ENCODE measurements at places on chromosomes 7 and 10.

DNA sequence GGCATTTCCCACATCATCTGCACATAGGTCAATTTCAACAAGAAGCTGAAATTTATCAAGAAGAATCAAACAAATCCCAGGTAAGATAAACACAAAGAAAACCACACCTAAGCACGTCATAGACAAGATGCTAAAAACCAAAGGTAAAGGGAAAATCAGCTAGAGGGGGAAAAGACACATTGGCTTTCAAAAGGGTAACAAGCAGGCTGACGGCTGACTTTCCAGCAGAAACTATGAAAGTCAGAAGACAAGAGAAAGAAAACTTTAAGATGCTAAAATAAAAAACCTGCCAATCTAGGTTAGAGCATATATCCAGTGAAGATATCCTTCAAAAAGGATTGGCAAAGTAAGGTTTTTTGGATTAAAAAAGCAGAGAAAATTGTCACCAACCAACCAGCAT is 59.9 kb upstream of the RHEB start:
- no peak for DNase-seq

DNA sequence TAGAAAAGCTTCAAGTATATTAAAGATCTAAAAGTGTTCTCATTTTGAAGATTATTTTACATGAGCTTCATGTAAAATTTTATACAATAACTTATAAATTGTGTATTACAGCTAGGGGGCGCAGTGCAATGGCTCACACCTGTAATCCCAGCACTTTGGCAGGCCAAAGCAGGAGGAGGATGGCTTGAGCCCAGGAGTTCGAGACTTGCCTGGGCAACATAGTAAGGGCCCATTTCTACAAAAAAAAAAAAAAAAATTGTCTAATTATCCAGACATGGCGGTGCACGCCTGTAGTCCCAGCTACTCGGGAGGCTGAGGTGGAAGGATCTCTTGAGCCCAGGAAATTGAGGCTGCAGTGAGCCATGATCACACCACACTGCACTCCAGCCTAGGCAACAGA is 16.6 kb downstream of the ACBD5 start:
- DNase-seq, result no peak

DNA sequence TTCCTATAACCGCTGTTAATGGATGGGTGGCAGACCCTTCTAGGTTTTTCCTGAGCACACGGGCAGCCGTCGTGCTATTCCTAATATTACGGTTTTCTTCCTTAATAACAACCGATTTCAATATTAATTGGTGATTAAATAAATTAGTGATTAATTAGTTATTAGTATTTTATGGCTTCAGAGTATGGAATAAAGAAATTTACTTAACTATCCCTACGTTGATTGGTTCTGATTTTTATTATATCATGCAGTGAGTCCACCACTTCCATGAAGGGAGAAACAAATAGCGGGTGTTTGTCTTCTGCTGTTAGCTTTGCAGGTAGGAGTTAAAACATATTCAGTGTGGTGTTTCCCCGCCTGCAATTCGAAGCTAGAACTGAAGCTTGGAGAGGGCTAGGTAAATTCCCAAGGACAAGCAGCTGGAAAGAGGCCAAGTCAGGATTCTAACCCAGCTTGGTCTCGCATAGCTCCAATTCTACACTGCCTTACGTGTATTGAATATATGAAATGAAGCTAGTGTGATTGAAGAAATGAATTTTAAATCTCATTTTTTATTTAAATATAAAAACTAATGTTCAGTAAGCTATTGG is 928 bp upstream of the CSTF2T start:
- no peak for DNase-seq

DNA sequence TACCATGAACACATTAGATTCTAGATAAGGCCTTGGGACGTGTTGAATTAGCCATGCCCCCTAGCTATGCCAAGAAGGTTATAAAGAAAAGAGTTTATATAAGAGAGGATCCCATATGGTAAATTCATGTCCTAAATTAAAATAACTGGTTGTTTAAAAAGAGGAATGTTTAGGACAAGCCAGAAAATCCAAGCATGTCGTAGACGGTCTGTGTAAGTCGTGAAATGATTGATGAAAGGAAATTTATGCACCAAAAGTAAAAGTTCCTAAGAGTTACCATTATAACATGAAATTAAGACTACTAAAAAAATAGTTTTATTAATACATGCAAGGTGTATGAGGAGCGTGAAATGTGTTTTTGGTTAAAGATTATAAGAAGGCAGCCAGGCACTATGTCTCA is 624.9 kb downstream of the ARL4A start:
- no peak for DNase-seq

- DNase-seq, result no peak
These were observed 145.7 kb downstream of the RNF216 start for GRCh38 chr7:5635461-5636445.

- no peak for DNase-seq
These were observed at the start of gene HK1 for GRCh38 chr10:69278446-69278963. Gene HK1, plus strand, starts transcription at chr10:69278496.

- DNase-seq, result no peak
These were observed 14.9 kb upstream of the GATAD1 start for GRCh38 chr7:92432299-92432946.

DNA sequence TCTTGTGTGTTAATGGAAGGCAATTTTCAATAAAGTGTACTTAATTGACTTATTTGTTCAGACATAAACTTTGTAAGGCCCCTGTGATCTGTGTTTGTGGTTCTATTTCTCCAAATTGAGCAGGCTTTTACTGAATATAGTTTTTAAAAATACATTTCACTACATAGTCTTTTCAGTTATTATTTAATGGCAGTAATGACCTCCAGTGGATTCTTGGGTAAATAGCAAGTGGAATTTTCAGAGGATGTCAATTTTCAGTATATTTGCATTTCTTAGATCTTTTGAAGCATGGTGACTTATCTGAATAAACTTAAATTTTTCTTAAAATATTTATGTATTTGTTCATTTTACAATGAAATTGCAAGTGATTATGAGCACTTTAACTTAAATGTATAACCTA is 203.1 kb upstream of the PCLO start:
- DNase-seq, result no peak

- DNase-seq, result no peak
These were observed 101.0 kb downstream of the LRMDA start for GRCh38 chr10:75532253-75532924.

DNA sequence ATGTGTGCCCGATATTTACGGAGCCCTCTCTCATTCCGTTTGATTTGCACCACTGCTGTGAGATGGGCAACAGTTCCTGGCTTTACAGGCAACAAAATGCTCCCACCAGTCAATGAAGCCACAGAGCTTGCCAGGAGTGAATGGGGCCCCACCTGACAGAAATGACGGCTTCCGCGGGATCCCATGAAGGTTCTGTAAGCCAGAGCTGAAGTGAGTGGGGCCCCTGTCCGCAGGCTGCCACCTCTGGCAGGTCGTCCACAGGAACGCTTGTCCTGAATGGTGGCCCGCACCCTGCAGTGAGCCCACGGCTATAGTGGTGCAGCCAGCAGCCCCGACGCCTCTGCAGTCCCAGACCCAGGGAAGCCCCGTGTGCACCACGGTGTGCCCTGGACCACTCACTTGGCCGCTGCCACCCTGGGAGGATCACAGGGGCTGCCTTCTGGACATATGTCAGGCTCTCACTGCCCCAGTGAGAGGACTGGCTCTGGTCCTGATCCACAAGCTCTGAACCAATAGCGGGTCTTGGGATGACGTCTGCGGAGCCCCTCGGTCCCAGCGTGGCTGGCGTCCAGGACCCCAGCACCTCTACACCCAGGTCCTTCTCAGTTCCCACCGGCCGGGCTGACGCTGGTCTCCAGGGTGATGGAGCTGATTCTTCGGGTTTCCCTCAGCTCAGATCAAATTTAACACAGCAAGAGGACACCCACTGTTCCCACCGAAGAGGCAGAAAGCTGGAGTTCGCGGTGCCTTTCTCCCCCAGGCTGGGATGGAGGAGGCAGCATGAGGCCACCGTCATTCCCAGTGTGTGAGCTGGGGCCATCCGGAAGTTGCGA is 511.9 kb downstream of the DNAJB6 start:
- no peak for DNase-seq

DNA sequence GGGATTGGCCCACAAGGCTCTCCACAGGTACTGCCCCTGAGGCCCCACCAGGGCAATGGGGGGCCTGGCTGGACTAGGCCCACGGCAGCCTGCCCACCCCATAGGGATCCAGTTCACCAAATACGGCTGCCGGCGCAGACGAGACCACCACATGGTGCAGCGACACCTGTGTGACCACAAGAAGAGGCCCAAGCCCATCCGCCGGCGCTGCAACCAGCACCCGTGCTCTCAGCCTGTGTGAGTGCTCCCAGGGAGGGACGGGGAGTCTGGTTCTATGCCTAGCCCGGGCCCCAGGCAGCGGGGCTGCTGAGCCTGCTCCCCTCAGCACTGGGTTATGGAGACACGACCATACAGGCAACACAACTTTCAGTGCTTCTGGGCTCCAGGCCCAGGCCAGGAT is 33.2 kb downstream of the TBATA start:
- DNase-seq, result no peak

- DNase-seq, result peak; percentile 8
These were observed 2.1 kb upstream of the SAMD9L start for GRCh38 chr7:93150200-93150835.

GRCh38 chr7:150924369-150924781 is 53.7 kb downstream of the KCNH2 start:
- no peak for DNase-seq

- DNase-seq, result no peak
These were observed 90.8 kb downstream of the NRF1 start for GRCh38 chr7:129702316-129702715.

DNA sequence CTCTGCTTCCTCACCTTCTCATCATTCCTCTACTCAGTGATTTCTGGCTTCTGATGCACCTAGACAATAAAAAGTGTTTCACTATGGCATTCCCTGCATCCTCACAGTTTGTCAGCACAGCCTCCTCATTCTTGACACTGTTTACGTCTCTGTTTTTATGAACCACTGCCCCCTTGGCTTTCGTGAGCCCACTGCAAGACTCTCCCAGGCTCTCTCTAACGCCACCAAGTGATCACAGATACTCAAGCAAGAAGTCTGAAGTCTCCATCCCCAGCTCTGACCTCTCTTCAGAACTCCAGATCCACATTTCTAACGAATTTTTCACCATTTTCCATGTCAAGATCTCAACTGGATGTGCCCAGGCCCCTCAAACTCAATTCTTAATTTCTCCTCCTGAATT is 8.9 kb downstream of the SLC16A9 start:
- no peak for DNase-seq

- DNase-seq, result no peak
These were observed 201.3 kb upstream of the CDCA7L start for GRCh38 chr7:22146961-22147512.

DNA sequence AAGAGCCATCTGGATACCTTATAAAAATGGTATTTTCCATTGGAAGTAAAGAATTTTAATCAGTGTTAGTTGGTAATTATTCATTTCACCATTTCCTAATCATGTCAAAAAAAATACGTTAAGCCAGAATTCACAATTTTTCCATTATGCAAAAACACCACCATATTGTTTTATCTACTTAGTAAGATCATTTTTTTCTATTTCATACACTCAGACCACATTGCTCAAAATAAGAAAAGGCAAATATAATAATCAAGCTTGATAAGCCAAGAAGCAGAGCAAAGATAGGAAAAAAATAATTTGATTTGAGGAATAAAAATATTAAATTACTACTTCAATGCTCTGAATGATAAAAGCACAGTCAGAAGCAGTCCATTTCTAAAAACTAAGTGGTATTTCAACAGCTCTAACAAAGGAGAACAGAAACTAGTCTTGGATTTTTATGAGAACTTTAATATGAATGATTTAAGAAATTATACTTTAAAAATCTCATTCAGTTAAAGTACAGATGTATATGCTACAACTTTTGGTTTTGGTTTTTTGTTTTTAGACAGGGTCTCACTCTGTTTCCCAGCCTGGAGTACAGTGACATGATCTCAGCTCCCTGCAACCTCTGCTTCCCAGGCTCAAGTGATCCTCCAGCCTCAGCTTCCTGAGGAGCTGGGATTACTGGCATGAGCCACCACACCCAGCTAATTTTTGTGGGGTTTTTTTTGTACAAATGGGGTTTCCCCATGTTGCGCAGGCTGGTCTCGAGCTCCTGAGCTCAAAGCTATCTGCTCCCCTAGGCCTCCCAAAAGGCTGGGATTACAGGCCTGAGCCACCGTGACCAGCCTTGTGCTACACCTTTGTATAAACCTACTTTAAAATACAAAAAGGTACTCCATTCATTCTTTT is 46.6 kb downstream of the LRRN3 start:
- no peak for DNase-seq

GRCh38 chr10:120493411-120494312 is 36.6 kb downstream of the PLPP4 start:
- DNase-seq, result no peak

GRCh38 chr7:15113752-15114151 is 211.2 kb upstream of the DGKB start:
- DNase-seq, result no peak

DNA sequence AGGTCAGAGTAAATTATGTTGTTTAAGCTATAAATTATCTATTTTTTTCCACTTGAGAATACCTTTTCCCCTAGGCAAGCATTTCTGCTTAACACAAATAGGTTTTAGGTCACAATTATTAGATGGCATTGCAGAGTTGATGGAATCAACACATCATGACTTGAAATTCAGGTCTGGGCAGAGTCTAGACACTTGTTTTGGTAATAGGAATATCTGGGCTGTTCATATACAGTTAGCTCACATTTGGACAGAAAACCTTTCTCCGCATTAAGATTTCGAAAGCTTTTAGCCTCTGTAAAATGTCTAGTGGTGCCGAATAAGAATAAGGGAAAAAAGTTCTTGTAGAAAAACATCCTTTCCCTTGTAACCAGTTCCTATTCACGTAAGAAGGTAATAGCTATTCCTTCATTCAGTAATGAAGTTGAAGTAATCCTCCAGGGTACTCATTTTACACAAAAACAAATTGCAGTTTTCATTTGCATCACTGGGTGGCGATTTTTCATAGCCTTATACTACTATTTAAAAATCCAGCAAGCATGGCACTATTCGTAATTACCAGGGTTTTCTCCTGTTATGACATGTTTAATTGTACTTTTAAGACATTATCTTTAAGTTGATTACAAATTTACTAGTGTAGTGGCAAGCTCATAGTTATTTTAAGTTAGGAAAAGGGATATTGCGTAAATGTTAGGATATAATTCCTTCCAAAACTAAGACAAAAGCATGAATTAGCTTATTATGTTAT is 37.0 kb downstream of the RPA3 start:
- no peak for DNase-seq

DNA sequence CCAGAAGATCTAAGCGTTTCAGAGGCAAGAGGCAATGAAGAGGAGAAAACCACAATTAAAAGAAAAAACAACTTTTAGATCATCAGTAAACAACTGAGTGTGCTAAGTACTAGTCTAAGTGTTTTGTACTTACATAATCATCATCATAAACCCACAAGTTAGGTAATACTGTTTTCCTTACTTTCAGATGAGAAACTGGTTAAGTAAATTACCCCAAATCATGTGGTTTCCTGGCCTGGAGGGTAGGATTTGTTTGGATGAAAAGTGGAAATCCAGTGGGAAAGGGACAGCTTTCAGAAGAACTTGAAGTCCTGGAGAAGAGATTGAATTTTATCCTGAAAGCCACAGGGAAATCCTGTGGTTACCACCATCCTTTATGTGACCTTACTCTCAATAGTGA is 463.3 kb downstream of the LRMDA start:
- DNase-seq, result no peak
